Stimulated activated CD8-positive, alpha-beta memory T cell treated with anti-CD3 and anti-CD28 coated beads, Interleukin-15, amount 100 ng/mL, for 24 hours (primary cell): ENCODE measurements at places on chromosomes 6 and 20.

DNA sequence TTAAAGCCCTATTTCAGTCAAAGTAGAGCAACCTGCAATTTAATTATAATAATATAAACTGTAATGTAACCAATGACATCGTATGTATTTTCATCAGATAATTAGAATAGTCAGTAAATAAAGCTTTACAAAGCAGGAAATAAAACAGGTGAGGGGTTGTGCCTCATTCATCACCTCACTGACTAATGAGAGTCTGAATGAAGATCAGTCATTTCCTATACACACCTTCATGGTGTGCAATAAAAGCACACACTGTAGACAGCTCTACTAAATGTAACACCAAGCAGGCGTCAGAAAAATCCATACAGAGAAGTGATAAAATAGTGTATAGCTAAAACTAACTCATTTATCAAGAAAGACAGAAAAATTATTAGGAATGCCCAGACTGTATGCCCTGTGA lies 105.9 kb downstream of the MAN1A1 start:
- DNase-seq, result no peak

GRCh38 chr20:21251278-21251677 lies 51.9 kb upstream of the XRN2 start:
- DNase-seq, result no peak

GRCh38 chr6:150001295-150002008 lies 23.9 kb downstream of the RAET1L start:
- no peak for DNase-seq

- no peak for DNase-seq
These were observed 304.2 kb downstream of the TFAP2C start for GRCh38 chr20:56933331-56933698.

DNA sequence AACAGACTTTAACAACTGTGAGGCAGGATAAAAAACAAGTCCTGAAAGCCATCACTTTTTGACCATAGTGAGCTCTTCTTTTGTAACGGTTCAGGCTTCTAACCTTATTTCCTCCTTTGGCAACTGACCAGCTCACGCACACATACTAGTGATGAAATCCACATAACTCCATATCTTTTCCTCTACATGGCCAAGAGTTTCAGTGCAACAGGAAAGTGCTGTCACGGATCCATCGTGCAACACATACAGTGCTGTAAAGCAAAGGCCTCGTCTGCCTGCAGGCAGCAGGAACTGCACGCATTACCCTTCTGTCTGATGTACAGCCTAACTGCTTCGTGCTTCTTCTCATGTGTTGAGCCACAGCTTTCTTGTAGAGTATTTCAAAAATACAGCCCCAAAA lies 108.5 kb downstream of the EPM2A start:
- no peak for DNase-seq
